Activated CD4-positive, alpha-beta T cell treated with anti-CD3 and anti-CD28 coated beads, Interleukin-2, amount 50 U/mL, for 16 hours (primary cell): ENCODE measurements at places on chromosomes 6 and 20.
A peak's percentile ranks its signal among the peaks of the same experiment; 100 is the strongest.

DNA sequence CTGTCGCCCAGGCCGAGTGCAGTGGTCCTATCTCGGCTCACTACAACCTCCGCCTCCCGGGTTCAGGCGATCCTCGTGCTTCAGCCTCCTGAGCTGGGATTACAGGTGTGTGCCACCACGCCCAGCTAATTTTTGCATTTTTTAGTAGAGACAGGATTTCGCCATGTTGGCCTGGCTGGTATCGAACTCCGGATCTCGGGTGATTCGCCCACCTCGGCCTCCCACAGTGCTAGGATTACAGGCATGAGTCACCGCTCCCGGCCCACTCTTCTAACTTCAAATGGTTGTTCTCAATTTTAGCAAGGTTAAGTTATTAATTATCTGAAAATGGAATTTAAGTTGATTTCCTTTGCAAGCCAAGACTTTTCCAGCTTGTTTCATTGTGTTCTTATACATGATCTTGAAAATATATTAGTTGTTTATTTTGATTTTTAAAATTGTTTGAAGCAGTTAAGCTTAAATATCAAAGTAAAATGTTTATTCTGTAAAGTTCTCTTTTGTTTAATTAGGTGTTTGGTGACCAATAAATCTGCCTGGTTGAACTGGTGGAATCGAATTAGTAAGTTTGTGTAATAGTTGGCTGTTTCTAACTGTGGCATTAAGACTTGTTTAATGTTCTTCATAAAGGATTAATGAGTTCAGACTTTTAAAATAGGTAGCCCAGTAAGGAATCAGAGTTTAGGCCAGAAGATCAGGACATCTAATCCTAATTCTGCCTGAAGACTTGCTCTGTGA is 2.3 kb downstream of the PM20D2 start:
- DNase-seq = no peak

- no peak for DNase-seq
These were observed 43.9 kb downstream of the INSM1 start for GRCh38 chr20:20411836-20412235.

GRCh38 chr6:83558975-83559374 is 46.6 kb downstream of the PRSS35 start:
- no peak for DNase-seq

- no peak for DNase-seq
These were observed 314.1 kb upstream of the SGK1 start for GRCh38 chr6:134632024-134632423.

- DNase-seq = no peak
These were observed 19.9 kb upstream of the PHACTR3 start for GRCh38 chr20:59584278-59584925.

GRCh38 chr20:59435518-59435917 is 135.1 kb downstream of the EDN3 start:
- no peak for DNase-seq

DNA sequence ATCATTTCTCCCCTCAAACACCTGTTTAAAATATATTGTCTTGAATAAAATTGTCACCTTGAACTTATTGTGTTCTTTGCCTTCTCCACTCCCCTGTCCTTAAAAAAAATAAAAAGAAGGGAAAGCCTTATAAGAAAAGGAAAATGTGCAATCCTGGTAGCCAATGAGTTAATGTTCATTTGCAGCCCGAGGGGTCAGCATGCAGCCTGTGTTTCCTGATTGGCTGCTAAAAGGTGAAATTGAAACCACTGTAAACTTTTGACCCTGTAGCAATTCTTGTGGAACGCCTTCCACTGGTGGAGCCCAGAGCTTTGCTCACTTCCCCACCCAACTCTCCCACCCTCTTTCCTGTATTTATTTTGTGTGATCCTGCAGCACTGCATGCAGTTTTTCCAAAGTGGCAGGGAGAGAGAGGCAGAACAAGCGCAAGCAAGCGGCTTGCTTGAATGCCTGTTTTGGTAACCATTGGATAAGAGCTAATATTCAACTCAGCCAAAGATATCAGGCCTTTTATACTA is 74.9 kb downstream of the NCOA3 start:
- peak; percentile 13 for DNase-seq

DNA sequence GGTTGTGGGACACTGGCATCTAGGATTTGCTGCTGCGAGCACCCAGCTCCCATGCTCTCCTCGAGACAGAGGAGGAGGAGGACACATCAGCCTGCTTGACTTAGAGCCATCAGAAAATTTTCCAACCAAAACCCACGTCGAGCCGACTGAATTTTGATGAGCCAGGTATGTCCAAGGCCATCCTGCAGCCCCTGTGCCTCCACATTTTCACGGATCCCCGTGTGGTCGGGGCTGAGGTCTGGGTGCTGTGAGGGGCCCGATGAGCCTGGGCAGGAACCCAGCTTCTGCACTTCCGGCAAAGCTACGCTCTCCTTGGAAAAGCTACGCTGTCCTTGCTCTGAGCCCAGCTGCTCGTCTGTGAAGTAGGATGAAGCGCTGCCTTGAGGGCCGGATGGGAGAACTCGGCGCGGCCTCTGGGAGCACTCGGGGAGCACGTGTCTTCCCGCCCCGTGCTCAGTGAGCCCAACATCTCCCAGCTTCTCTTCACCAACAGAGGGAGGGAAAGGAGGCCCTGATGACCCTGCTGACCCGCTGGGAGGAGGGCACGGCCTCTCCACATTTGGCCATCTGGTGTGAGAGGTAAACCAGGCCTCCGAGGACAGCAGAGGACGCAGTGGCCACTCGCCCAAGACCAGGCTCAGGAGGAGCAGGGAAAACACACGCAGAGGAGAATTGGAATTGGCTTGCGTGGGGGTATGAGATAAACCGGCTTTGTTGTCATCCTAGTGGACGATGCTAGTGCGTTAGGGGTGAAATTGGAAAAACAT is 33.9 kb downstream of the PSMG4 start:
- no peak for DNase-seq

DNA sequence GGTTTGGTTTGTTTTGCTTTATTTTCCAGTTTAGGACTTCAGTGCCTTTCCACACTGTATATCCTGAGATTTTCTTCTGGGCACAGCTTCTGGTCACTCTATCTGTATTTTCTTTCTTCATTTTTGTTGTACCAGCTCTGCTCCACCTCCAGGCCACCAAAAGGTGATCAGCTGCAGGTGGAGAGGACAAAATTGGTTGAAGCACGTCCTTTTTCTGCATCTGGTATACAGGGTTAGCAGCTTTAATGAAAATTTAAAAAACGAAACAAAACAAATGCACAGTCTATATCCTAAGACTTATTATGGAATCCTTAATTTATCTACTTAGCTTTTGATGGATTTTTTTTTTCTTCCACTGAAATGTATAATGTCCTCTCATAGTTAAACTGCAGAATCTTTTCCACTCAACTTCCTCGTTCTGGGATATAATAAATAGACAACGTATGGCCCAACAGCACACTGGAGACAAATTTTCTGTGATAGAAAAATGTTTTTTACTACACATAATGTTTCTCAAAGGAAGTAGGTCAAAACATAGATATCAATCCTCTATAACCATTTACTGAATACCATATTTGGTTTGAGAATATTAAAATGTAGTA is 10.7 kb upstream of the SOBP start:
- DNase-seq = no peak

GRCh38 chr6:138115201-138115600 is 8.0 kb upstream of the PERP start:
- DNase-seq = no peak

DNA sequence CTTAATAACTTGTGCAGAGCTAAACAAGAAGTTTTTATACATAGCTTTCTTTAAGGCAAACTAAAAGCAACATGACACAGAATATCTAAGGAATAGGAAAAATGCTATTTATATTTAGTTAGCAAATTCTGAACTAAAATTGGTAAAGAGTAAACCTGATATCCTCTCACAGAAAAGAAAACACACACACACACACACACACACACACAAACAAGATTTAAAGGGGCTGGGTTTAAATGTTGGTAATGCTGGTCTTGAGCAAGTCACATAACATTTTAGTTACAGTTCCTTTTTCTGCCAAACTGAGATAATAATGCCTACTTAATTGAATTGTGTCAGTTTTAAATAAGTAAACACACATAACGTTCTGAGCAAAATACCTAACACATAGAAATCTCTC is 1.6 kb downstream of the TRDN start:
- DNase-seq = no peak

- DNase-seq = no peak
These were observed 69.1 kb upstream of the ADTRP start for GRCh38 chr6:11847515-11848345.

DNA sequence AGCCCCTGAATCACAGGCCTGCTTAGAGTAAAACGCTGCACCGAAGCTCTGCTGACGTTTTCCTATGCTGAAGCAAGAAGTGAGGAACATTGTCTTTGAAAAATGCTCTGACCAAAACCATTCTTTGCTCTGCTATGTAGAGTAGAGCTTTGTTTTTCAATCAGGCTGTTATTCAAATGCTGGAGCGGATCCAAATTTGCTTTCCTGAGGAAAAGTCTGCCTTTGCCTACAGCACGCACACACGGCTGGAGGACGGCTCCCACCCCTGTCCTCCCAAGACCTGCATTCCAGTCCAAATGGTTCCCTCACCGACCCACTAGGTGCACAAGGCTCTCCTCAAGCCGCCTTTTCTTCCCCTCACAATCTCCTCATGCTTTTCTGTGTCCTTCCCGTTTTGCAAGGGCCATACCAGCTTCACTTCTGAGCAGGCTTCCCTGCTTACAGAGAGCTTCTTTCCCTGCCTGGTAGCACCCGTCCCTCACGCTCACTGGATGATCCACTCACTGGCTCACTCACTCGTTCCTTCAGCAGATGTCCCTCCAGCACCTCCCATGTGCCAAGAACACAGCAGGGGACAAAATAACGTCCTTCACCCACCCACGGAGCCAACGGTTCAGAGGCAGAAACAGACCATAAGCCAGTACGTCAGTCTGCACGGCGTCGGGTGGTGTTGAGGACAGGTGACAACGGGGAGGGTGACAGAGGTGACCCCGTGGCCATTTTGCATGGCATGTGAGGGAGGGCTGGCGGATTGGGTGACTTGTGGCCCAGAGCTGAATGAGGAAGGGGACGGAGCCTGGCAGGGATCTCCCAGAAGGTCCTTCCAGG is 137.9 kb upstream of the NEDD9 start:
- no peak for DNase-seq

GRCh38 chr20:32205110-32205842 is 2.3 kb downstream of the PLAGL2 start:
- no peak for DNase-seq

- no peak for DNase-seq
These were observed 57.4 kb downstream of the FARS2 start for GRCh38 chr6:5318617-5319272.

DNA sequence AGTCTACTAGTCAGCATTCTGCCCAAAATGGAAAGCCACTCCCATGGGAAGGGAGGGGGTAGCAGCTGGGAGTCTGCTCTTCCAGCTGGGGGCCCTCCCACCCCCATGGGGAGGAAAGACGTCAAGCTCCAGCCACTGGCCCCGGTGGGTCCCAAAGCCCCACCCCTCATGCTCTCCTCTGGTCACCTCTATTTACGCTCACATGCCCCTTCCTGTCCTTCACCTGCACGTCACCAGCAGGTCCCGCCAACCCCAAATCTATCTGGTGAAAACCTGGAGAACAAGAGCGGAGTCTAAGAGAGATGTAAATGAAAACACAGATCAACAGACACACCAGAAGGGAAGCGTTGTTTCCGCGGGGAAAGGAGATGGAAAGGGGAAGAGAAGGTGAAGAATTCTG is 30.0 kb upstream of the ZBP1 start:
- no peak for DNase-seq

DNA sequence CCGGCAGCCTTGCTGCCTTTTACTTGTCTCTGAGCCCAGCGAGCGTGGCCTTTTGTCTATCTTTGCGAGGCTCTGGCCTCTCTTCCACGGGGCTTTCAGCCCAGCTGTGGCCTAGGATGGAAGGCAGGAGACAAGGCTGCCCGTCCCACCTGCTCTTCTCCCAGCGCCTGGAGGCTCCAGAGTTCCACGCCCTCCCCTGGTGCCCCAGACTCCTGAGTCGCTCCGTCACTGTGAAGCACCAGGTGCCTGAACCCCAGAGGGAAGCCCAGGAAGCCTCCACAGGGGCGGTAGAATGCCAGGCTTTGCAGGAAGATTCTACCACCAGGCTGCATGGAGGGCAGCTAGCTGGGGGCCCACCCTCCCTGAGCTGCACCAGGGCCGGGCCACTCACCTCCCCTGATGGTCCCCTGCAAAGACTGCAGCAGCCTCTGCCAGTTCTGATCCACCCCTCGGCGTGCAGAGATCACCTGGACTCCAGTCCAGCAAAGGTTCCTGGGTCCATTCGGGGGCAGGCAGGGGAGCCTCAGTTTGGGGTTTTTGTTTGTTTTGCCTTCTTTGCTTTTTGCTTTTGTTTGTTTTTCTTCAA is 384.6 kb downstream of the CDH4 start:
- no peak for DNase-seq

GRCh38 chr20:33336375-33336774 is 53.4 kb downstream of the BPIFB1 start:
- no peak for DNase-seq

DNA sequence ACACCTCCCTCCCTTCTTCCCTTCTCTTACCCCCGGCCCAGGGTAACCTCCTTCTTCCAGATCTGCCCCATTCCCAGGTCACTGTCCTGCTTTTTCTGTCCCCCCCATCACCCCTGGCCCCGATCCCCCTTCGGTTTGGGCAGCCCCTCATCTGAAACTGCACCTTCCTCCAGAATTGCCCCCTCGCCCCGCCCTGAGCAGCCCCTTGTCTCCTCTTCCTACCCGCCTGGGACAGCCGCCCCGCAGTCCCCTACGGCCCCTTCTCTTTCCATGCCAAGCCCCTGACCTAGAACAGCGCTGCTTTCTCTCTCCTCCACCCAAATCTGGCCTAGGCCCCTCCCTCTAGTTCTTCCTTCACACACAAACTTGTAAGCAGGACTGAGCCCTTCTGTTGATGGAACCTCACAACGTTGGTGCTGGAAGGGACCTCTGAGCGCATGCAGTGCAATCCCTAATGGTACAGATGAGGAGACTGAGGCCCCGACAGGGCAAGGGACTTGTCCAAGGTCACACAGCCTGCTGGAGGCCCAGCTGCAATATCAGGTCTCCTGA is 630 bp downstream of the PPP2R5D start:
- no peak for DNase-seq

- DNase-seq = no peak
These were observed 6.9 kb downstream of the COL19A1 start for GRCh38 chr6:69873291-69873690.

DNA sequence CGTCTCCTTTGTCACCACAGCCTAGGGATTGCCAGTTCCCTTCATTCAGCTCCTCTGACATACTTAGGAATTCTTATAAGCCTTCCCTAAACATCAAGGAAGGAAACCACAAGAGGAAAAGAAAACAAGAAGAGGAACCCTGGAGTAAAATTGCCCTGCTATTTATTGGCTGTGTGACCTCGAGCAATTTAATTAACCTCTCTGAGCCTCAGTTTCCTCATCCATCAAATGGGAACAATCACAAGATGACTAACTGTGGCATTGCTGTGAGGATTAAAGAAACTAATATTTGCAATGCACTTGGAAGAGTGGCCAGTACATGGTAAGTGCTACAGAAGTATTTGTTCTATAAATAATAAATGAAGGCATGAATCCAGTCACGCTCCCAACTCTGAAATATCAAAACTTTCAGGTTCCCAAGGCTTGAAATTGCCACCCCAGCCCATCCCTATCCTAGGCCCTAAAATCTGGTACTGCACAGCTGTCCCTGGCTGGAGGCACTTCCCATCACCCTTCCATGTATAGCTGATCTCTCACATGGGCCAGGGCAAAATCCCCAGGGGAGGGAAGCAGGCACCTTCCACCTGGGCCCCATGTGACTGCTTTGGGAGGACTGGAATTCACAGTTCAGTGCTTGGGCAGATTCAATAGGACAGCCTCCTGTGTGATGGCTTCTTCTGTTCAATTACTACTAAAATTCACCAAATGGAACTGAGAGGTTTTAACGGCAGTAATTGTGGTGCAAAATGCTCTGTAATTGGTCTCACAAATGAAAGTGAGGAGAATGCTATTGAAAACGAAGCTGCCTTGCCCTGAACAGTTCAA is 78.0 kb upstream of the MAFB start:
- DNase-seq = no peak
